ENCODE measurements at places on chromosomes 3 and 15. TPM values are rescaled to one million over a fixed set of nuclear protein-coding genes. Genes with fewer than 3 reads are reported as not detected.

CELSR3 gene
- total RNA-seq = 46.3 TPM

GOLGA8M gene
- total RNA-seq = 9.7 TPM

STAG1 gene
- 28.0 TPM for total RNA-seq

- DNase-seq = no peak
These were observed 543.0 kb upstream of the KCNMB2 start for GRCh38 chr3:177992993-177993970.

GRCh38 chr3:178526291-178526690, 9.9 kb upstream of the KCNMB2 start:
- no peak for DNase-seq

DNA sequence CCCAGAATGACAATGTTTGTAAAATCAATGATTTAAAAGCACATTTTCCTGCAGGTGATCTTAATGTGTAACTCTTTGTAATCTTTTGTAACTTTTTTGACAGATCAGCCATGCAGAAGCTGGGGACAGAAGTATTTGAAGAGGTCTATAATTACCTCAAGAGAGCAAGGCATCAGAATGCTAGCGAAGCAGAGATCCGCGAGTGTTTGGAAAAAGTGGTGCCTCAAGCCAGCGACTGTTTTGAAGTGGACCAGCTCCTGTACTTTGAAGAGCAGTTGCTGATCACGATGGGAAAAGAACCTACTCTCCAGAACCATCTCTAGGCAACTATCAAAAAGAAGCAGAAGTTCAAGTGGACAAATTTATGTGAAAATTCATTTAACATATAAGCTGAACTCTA, 32.1 kb upstream of the NUDT16 start:
- DNase-seq = no peak

GRCh38 chr15:65059369-65059750, 8.4 kb downstream of the RASL12 start:
- no peak for DNase-seq

- no peak for DNase-seq
These were observed 32.1 kb downstream of the SPSB4 start for GRCh38 chr3:141083226-141083625.
